ENCODE measurements at places on chromosomes 6 and 20.
A peak's percentile ranks its signal among the peaks of the same experiment; 100 is the strongest.

DNA sequence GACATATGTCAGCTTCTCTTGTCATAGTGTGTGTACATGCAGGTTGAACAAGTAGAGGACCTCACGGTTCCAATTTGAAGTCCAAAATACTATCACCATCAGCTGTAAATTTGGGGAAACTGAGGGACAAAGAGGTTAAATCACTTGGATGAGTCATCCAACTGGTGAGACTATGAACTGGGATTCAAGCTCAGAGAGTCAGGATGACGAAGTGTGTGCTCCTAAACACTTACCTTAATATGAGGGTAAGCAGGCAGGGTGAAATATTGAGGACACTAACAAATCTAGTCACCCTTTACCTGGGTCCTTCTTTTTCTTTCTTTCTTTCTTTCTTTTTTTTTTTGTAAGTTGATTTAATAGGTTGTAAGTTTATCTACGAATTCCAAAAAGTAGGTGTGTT is 198.3 kb downstream of the KCNQ5 start:
- DNase-seq = no peak

GRCh38 chr6:37243131-37243815 is 14.3 kb upstream of the TBC1D22B start:
- no peak for DNase-seq

DNA sequence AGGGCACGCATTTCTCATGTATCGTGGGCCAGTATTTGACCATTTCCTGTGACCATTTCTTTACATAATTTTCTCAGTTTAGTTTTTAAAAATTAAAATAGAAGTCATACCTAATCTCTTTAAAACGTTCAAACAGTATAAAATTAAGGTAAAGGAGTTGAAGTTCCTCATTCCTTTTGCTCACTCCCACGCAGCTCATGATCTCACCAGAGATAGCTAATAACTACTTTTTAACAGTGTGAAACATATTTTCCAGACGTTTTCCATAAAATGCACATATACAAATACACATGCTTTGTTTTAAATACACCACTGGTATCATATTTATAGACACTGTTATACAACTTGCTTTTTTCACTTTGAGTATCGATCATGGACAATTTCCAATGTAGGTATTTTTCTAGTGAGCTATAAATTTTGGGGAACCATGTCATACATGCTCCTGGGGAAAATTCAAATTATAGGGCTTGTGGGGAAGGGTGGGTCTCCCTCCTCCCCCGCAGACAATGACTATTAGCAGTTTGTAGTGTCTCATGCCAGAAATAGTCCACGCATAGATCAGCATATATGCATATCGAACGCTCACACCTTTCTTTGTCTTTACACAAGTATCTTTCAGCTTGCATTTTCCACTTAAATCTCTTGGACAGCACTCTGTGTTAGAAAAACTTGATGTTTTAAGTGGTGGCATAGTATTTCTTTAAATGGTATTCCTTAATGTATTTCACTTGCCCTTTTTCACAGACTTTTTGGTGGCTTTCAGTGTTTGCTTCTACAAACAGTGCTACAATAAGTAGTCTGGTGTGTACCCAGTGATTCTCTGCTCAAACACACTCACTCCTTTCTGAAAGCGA is 145.5 kb upstream of the ZNF217 start:
- DNase-seq = no peak

DNA sequence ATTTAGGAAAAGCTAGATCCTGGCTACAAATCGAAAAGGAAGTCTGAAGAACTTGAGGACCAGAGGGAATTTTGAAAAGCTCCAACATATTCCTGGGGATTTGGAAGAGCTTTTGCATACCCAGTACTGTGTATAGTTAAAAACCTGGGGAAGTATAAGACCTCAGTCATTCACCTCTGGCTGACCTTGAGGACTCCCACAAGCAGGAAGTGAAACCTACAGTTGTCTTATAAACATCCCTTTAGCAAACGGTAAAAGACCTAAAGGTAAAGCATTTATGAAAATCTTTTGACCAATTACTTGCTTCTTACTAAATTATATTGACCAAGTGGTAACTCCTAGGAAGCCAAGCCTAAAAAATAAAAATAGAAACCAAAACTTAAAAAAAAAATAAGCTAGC is 175.0 kb downstream of the HAO1 start:
- DNase-seq = no peak

- DNase-seq = no peak
Measured at GRCh38 chr6:9576521-9576920, 838.4 kb downstream of the TFAP2A start.

DNA sequence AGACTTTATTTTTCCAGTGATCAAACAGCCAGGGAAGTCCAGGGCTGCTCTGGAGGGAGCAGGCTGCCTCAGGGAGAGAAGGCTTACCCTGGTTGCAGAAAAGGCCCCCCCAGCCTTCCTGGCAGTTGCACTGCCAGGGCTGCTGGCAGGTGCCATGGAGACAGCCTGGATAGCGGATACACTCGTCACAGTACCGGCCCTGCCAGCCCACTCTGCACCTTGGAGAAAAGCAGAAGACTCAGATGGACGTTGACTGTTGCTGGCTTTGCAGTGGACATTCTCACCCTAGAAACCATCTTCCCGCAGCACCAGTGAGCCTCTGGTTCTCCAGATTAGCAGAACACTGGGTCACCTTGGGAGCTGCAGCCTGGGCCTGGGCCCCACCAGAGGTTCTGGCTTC is 5.4 kb downstream of the DLL1 start:
- no peak for DNase-seq

DNA sequence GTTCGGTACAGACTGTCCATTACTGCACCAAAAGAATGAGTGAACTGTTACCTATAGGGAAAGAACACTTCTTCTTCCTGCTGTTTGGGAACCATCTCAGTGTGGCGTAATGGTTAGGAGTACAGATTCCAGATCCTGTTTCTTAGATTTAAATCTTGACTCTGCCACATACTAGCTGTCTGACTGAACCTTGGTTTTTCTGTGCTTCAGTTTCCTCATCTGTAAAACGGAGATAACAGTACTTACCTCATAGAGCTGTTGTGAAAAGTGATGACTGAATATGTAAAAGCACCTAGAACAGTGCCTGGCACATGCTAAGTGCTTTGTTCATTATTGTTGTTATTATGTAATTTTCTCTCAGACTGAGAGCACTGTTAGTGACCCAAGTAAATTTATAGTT is 39.8 kb downstream of the STX11 start:
- DNase-seq = no peak

DNA sequence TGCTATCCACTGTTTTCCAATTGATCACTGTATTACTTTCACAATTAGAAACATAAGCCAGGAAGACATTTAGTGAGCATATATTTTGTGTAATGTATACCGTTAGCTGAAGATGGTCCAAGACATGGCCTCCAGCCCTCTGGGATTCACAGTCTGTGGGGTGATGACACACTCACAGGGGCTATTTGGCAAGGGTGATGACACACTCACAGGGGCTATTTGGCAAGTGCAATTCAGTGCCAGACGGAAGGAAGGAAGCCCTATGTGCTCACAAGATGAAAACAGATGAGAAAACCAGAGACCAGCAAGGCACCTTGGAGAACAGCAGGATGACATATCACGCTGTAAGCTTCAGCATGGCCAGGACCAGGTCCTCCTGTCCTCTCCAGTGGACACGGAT is 183.7 kb downstream of the MBOAT1 start:
- no peak for DNase-seq

- no peak for DNase-seq
Measured at GRCh38 chr20:36628076-36628475, 17.9 kb downstream of the SLA2 start.

- DNase-seq = no peak
Measured at GRCh38 chr6:68697394-68697793, 62.3 kb downstream of the ADGRB3 start.

DNA sequence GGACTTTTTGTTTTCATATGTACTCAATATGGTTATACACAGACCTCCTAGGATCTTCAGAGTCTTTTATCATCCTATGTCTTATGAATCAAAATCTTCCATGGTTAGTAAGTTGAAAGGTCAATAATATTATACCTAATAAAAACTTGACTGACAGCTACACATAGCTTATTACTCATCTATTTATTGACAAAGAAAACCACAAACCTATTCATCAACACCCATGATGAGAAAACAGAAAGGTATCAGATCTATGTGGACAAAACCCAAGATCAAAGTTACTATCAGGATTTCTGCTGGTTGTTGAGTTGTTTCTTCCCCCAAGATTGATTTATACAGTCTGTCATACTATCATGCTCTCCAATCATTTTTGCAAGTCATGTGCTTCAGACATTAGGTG is 460.1 kb upstream of the MANEA start:
- DNase-seq = no peak

- peak; percentile 77 for DNase-seq
Measured at GRCh38 chr6:135087403-135087802, 32.8 kb upstream of the HBS1L start.

- no peak for DNase-seq
Measured at GRCh38 chr6:166057431-166057830, 110.2 kb downstream of the TBXT start.

DNA sequence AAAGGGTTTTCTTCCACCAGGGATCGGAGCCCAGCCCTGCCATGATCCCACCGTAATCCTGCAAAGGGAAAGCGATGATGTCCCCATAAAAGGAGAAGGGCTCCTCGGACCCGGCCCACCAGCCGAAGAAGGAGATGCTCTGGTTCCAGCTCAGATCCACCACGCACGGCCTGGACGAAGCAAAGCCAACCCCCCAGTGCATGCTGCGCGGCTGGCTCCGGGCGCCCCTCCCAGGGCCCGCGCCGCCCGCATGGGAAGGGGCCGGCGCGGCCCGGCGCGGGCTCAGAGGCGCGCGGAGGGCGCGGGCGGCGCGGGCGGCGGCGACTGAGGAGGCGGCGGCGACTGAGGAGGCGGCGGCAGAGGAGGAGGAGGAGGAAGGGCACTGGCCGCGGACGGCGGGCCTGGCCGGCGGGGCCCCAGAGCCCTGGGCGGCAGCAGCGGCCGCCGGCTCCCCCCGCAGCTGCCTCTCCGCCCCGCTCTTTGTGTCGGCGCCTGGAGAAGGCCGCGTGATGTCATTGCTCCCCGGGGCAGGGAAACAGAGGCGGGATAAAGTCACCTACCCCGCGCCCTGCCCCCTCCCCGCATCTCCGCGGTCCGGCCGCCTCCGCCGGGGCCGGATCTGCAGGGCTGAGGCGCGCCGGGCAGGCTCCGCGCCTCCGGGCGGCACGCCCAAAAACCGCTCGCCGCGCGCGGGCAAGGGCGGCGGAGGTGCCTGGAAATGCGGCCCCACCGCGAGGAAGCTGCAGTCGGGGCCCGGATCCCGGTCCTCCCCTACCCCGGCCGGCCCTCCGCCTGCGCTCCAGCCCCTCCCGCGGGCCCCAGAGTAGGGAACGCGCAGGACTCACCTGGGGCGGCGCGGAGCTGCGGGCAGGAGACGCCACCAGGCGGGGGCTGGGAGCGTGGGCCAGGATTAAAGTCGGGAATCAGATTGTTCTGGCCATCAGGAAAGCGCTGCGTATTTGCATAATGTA is at the start of gene FAXC:
Gene FAXC, minus strand, starts transcription at position 504 of the 971 bp plus-strand sequence. Its CDS starts 302 bp downstream, at position 202.
- DNase-seq = peak; percentile 69

GRCh38 chr20:44215125-44215524 is 4.6 kb upstream of the OSER1 start:
- peak; percentile 93 for DNase-seq

GRCh38 chr6:103723438-103724322 is 1136.0 kb downstream of the HACE1 start:
- DNase-seq = no peak

DNA sequence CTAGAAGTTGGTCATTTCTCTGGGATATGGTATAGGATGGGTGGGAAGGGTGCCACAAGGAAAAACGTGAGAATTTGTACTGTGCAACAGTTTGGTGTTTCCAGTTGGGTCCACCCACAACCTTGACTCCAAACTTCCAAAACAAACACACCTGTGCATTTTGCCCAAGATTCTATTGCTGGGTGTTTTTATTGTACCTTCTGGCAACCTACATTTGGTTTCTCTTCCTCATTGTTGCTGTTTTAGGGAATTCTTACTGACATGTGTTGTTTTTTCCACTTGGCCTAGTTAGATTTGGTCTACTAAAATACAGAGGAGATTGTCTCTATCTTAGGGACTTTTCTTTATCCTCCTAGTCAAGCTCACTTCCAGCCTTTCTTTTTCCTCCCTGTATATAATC is 16.7 kb downstream of the TULP4 start:
- no peak for DNase-seq

DNA sequence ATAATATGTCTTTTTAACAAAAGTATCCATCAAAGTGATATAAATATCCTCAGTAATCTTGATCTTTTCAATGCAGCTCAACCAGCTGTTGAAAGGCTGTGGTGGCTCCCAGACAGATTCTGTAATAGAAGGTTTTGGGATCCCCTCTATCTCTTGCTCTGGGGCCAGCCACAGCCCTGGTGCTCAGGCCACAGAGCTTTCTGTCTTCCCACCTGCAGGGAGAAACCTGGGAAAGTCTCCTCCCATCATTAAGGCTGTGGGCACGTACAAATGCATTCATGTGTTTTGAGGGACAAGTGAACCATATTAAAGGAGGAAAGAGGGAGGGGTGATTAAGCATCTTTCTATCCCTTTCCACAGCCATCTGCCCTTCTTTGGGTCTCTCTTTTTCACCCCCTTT is 183.1 kb downstream of the PRDM13 start:
- no peak for DNase-seq

DNA sequence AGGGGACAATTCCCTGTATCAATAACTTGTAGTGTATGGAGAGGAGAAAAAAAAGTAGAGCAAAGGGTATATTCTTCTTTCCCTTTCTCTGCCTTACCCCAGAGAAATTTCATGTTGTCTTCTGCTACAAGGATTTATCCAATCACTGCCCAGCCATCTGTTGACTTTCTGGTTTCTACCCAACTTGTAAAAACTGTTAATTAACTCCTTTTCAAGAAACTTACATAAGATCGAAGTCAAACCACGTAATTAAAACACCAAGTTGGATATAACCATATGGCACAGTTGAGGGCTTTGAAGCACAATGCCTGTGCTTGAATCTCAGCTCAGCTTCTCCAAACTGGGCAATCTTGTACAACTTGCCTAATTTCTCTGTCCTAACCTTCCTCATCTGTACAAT is 99.5 kb downstream of the MAN1A1 start:
- DNase-seq = no peak

GRCh38 chr6:79750806-79751205 is 119.7 kb downstream of the SH3BGRL2 start:
- DNase-seq = no peak

DNA sequence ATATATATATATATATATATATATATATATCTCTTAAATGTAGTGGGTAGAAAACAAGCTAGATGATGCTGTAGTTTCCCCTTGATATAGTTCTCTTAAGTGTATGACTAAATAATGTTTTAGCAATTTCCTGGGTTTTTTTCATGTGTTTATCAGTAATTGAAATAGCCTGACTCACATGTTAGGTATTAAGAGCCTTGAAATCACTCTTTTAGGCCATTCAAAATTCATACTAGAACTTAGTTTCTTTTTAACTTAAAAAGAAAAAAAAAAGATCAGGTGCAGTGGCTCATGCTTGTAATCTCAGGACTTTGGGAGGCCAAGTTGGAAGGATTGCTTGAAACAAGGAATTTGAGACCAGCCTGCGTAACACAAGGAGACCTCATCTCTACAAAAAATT is 44.1 kb downstream of the NKX2-4 start:
- DNase-seq = no peak

Measured in activated CD4-positive, alpha-beta T cell treated with anti-CD3 and anti-CD28 coated beads, Interleukin-2, amount 10 ng/mL, durations not matched to agents 24 days and 14 days (primary cell).